ENCODE measurements at places on chromosomes 12 and 14.

- DNase-seq = peak; percentile 66
Observed at GRCh38 chr14:24806061-24806678, 172.2 kb upstream of the GZMB start.

- DNase-seq = peak; percentile 54
Observed at GRCh38 chr12:22334410-22335100, at the start of gene ST8SIA1. Gene ST8SIA1, minus strand, starts transcription at chr12:22334707. Its CDS starts 475 bp downstream, at chr12:22334232.

DNA sequence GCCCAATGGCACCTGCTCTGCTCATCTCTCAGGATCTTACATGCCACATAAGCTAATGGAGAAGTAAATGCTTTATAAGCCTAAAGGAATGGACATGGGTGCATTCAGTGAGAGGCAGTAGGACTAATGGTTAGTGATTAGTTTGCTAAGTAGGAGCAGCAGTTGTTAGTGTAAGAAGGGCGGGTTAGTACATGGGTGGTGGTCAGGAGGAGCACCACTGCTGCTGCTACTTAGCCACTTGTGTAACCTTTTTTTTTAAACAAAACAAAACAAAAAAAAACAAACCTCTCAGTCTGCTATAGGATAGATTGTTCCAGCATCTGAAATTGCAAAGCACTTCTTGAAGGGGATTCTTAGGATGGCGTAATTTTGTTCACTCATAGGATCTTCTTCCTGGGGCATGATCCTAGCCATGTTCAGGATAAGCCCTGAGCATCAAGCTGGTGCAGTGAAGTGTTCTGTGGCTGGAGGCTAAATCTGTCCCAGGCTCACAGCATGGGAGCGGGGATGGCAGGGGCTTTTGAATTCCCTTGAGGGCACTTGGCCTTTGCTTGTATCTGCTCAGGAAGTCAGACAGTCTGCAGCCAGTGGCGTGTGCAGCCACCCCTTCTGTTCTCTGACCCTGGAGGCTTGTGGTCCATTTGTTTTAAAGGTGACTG, 63.6 kb downstream of the CHST11 start:
- DNase-seq = no peak

DNA sequence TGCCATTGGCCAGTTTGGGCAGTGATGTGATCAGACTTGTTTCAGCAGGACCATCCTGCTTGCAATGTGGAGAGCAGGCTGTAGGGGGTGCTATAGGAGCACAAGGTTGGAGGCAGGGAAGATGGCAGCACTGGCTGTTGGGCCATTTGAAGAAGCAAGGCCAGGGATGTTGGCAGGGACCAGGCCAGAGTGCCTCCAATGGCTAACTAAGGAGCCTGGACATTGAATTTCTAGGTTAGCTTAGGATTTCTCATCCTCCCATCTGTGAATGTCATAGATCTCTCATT, 23.5 kb downstream of the FGF23 start:
- DNase-seq = peak; percentile 36

GRCh38 chr14:105924951-105925591, 398.7 kb downstream of the TMEM121 start:
- no peak for DNase-seq
